ENCODE measurements at places on chromosomes 1 and 21. TPM values are rescaled to one million over a fixed set of nuclear protein-coding genes. Genes with fewer than 3 reads are reported as not detected.

GRCh38 chr1:23574265-23574754 lies 15.0 kb upstream of the ID3 start:
- no peak for DNase-seq

- no peak for DNase-seq
Measured at GRCh38 chr1:228986093-228986904, 251.0 kb downstream of the RHOU start.

- DNase-seq: no peak
Measured at GRCh38 chr1:190338829-190339228, 138.8 kb downstream of the BRINP3 start.

GRCh38 chr1:14912839-14913481 lies 240.6 kb upstream of the TMEM51 start:
- no peak for DNase-seq

GRCh38 chr1:27342778-27343638 lies 1.2 kb downstream of the SYTL1 start:
- DNase-seq: peak; percentile 85

THEM5 gene
- not detected for total RNA-seq

Measured in upper lobe of right lung (tissue), 1 donor.